Cerebellar nuclear complex (tissue), 1 donor: ENCODE measurements at places on chromosomes 1 and 21.
A peak's percentile ranks its signal among the peaks of the same experiment; 100 is the strongest.

GRCh38 chr1:204411451-204412204, at the start of gene PPP1R15B:
Gene PPP1R15B (minus strand): TSS chr1:204411817. CDS start chr1:204411411, 406 bp downstream.
- peak; percentile 73 for DNase-seq

- DNase-seq: no peak
These were observed 6.9 kb upstream of the SLC35F3 start for GRCh38 chr1:233897325-233898162.

DNA sequence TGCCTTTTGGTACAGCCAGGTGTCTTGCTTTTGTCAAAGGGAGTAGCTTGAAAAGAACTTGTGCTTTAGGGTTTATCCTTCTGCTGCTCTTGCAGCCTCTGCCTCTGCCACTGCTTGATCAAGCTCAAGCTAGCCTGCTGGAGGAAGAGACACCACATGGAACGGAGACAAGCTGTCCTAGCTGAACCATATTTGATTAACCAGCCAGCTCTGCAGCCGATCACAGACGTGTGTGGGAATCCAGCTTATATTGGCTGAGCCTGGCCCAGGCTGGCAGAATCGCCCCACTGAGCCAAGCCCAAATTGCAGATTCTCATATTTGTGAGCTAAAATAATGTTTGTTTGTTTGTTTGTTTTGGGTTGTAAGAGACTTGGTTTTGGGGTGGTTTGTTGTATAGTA, 18.7 kb upstream of the FAM78B start:
- no peak for DNase-seq

DNA sequence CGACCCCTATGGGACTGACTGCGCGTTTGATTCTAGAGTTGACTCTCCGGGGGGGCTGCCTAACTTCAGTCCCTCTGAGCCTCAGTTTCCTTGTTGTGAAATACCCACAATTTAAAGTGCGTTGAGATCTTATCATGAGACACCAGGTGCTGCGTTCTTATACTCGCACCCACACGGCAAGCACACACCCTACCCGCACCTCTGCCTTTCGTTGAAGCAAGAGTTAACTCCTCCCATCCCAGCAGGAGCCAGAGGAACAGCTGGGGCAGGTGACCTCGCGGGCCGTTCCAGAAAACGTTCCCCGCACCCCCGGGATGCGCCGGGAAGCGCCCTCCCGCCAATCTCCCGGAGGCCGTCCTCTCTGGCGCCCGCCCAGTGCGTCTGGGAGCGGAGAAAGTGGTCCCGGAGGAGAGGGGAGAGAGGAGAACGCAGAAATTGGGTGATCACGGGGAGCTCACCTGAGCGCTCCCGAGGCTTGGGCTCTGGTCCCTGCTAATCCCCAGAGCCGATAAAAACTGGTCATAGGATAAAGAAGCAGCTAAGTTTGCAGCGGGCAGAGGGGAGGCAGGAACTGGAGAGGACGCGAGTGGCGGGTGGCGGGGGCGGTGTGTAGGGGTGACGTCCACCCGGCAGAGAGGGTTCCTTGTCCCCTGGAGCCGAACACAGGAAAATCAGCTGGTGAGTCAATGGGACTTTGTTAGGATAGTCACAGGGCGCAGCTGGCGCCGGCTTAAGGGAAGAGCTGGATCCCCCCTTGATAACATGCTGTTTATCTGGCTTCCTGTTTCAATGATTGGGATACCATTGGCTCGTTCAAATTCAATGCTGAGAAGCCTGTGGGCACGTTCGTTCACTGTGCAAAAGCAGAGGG, 869 bp downstream of the NAV1 start:
- no peak for DNase-seq

GRCh38 chr1:152497273-152497672, 13.3 kb upstream of the LCE5A start:
- no peak for DNase-seq

- no peak for DNase-seq
These were observed 556.4 kb downstream of the KIF26B start for GRCh38 chr1:245710961-245711903.

DNA sequence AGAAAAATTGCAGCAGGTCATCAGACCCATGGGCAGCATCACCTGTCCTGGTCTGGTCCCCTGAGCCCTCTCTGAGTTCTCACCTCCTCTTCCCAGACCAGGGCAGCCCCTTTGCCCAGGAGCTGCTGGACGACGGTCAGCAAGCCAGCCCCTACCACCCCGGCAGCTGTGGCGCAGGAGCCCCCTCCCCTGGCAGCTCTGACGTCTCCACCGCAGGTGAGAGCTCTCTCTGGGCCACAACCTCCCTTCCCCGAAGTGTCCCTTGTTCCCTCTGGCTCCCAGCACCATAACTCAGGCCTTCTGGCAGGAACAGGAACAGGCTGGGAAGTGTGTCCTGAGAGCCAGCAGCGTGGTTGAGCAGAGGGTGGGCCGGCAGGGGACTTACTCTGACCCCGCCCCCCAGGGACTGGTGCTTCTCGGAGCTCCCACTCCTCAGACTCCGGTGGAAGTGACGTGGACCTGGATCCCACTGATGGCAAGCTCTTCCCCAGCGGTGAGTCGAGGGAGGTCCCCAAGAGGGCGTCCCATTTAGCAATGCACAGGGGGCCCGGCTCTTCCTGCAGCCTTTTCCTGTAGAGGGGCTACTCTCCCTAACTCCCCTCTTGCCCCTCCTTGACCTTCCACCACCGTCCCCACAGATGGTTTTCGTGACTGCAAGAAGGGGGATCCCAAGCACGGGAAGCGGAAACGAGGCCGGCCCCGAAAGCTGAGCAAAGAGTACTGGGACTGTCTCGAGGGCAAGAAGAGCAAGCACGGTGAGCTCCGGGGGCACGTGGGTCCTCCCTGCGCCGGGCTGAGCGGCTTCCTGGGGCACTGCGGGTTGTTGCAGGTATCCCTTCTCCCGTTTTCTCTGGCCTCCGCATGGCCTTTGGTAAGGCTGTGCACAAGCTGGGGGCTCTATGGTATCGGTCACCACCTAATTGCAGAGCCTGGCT, 2.4 kb downstream of the ELF3 start:
- DNase-seq: no peak

DNA sequence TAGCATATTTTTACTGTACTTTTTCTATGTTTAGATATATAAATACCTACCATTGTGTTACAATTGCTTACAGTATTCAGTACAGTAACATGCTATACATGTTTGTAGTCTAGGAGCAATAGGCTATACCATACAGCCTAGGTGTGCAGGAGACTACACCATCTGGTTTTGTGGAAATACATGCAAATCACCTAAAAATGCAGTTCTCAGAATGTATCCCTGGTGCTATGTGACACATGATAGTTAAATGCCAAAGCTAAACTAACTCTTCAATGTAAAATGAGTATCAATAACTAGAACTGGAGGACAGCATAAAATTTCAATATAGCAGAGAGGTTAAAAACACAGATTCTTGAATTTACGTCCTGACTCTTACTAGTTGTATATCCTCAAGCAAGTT, 14.8 kb downstream of the NUCKS1 start:
- DNase-seq: no peak

DNA sequence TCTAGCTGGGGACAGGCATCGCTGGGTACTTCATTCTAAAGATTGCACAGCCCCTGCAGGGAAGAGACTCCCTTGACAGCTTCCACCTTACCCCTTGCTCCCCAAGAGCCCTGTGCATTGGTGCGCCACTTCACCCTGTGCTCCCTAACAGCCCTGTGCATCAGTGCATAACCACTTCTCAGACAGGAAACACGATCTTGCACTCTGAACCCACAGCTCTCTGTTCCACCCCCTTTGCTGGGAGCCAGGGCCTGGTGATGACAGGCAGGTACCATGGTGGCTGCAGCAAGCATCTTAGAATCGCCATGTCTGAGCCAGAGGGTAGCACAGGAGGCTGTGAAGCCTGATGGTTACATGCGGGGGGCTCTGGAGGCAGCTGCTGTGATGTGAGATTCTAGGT, 5.0 kb downstream of the ALPL start:
- DNase-seq: no peak

GRCh38 chr1:54506594-54506993, 41.4 kb upstream of the ACOT11 start:
- DNase-seq: no peak

GRCh38 chr1:175353066-175353465, 160.5 kb upstream of the KIAA0040 start:
- no peak for DNase-seq

DNA sequence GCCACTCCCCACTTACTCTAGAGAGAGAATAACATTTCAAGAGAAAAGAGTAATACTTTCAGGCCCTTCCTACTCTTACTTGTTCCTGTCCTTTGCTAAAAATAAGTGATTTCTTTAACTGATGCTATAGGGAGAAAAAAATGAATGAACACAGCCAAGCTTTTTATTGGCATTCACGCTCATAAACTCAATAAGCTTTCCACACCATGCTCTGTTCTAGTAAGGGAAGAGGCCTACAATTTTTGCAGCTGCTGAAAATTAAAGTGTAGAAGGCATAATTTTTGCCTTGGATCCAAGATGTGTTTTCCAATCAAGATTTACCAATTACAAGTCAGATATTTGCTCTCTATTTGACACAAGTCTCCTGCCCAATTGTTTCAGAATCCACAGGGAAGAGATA, 188.1 kb upstream of the RGS18 start:
- DNase-seq: no peak

- DNase-seq: peak; percentile 31
These were observed 74.6 kb downstream of the USP24 start for GRCh38 chr1:55140546-55140983.

DNA sequence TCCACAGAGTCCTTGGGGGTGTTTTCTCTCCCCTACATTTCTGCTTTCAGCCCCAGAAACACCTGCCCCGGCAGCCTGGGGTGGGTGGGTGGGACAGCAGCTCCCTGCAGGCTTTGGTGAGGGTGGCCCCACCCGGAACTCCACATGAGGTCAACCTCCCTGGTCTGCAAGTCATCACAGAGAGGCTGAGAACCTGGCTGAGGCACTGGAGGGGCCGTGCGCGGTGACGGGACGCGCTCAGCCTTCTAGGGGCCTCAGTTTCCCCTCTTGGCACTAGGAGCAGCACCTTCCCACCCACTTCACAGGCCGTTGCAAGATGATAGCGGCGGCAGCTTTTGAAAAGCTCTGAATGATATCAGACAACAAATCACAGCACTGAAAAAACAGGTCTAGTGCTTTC, 37.7 kb upstream of the NID1 start:
- no peak for DNase-seq

- DNase-seq: no peak
These were observed 30.3 kb downstream of the PTPRC start for GRCh38 chr1:198669023-198669698.

DNA sequence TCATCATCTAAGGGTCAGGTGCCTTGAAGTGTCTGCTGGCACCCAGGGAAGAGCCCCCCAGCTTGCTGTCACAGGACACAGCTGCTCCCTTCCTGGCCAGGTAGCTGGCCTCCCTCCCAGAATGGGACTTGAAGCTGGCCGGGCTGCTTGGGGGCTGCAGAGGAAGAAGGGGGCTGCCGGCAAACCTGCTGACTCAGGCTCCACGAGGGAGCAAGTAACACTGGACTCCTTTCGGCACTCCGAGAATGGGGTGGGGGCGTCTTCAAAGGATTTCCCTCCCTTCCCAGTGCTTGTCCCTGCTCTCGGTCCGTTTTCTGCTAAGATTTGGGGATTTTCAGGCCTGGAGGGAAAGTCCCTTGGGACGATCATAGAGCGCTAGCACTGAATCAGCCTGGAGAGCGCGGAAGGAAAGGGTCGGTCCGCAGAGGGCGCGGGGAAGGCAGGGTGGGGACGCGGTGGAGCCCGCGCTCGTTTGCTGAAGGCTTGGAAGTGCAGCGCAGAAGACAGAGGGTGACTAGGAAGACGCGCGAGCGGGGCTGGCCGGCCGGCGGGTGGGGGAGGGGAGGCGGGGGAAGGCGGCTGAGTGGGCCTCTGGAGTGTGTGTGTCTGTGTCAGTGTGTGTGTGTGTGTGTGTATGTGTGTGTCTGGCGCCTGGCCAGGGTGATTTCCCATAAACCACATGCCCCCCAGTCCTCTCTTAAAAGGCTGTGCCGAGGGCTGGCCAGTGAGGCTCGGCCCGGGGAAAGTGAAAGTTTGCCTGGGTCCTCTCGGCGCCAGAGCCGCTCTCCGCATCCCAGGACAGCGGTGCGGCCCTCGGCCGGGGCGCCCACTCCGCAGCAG, at the start of gene CSF1:
Gene CSF1, plus strand, starts transcription at position 727 of the 840 bp plus-strand sequence. CDS start 175 bp downstream, outside the sequence.
- DNase-seq: peak; percentile 5

DNA sequence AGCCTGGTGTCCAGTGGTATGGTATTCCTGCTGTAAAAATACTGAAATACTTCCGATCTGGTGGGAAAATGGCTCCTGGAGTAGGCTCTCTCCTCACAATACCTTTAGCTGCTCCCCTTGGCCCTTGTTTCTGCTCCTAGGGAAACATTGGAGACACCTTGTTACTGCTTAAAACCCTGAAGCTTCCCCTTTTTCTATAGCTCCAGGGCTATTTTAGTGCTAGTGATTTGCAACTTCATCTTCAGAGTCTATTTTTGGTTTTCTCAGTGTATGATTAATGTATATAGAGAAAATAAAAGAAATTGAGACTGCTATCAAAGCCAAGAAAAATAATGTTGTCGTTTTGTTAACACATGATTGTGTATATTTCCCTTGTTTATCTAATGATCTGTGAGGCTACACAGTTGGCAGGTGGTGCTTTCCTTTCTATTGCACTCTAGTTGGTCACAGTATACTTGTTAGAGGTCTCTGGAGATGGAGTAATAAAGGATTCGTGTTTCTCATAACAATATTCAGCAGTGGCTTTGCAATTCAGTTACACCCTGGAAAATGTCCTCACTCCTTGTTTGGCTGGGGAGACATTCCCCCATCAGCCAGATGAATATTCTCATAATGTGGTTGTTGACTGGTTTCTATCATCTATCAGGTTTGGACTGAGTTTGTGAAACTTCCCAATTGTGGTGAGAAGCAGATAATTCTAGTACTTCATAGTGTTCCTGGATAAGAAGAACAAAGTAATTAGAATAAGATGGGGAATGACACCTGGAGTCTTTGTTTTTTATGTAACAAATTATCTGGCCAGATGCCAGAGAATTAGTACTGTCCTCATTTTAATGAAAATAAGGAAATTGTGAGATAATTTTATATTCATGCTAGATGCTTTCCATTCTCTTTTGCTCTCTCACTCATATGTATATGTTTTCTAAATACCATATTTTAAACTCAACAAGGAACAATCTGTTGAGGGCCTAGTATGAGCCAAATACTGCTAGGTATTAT, 44.8 kb upstream of the CACYBP start:
- peak; percentile 25 for DNase-seq

- DNase-seq: no peak
These were observed 16.8 kb downstream of the EDN2 start for GRCh38 chr1:41467673-41468072.

- DNase-seq: no peak
These were observed 5.3 kb downstream of the COL18A1 start for GRCh38 chr21:45410151-45410864.

GRCh38 chr1:210685295-210685650, 356.6 kb downstream of the HHAT start:
- no peak for DNase-seq
